ENCODE measurements at places on chromosomes 5 and 9.

DNA sequence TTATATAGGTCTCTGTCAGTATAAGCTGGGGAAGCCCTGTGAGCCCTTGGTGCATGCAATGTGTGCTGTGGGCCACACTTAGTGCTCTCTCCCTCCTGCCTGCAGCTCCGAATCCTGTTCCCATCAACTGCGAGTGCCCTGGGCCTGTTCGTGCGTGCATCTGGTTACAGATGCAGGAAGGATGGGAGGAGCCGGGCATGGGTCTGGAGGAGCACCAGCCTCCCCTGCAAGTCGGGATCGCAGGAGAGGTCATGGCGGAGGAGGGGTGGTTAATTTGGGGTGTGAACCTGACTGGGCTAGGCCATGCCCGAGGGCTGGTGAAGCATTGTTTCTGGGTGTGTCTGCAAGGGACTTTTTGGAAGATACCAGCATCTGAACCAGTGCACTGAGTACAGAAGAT, 274.6 kb upstream of the IRX4 start:
- DNase-seq, result no peak

DNA sequence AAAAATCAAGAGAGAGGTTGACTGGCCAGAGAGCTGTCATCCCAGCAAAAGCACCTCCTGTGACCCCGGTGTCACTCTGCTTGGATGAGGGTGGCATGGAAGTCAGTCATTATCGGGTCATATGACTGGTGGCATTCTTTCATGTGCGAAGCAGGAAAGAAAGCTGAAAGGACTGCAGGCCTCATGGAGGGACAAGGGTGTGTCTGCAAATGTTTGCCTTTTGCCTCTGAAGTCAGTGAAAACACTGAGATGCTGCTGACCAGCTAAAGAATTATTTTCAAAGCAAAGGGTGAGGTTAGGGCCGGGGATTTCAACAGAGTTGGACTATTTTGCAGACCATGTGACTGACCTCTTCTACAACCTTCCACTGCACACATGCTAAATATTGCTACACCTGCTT, 298.3 kb downstream of the CSNK1G3 start:
- DNase-seq, result no peak

- DNase-seq, result no peak
Measured at GRCh38 chr9:70772601-70773000, 348.8 kb downstream of the TRPM3 start.

GRCh38 chr5:96320797-96321196, 112.3 kb downstream of the PCSK1 start:
- DNase-seq, result no peak

- no peak for DNase-seq
Measured at GRCh38 chr5:66713998-66714397, 117.8 kb downstream of the MAST4 start.

- peak; percentile 64 for DNase-seq
Measured at GRCh38 chr5:95620870-95621838, 1.3 kb downstream of the GPR150 start.

DNA sequence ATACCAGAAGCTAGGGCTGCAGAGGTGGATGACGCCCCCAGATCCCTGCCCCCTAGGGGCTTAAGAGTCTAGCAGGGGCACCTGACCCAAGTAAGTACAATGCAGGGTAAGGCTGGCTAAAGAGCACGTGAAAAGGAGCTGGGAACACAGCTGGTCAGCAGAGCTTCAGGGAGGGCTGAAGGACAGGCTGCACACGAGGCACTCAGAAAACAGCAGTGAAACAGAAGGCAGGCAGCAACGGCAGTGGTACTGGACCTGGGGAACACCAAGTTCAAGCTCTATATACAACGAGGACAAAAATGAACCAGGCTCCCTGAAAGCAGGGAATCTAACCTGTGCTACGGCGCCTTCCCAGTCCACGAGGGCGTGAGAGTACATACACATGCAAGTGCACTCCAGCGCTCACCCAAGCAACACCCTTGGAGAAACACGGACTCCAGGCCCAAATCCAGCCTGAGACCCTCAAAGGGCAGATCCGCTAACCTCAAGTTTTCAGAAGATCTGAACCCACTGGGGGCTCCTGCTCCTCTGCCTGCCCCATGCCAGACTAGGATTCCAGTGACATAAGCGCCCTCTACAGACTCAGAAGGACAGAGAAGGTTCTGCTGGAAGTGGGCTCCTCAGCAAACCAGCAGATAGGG, 57.4 kb downstream of the PSMB7 start:
- DNase-seq, result no peak

DNA sequence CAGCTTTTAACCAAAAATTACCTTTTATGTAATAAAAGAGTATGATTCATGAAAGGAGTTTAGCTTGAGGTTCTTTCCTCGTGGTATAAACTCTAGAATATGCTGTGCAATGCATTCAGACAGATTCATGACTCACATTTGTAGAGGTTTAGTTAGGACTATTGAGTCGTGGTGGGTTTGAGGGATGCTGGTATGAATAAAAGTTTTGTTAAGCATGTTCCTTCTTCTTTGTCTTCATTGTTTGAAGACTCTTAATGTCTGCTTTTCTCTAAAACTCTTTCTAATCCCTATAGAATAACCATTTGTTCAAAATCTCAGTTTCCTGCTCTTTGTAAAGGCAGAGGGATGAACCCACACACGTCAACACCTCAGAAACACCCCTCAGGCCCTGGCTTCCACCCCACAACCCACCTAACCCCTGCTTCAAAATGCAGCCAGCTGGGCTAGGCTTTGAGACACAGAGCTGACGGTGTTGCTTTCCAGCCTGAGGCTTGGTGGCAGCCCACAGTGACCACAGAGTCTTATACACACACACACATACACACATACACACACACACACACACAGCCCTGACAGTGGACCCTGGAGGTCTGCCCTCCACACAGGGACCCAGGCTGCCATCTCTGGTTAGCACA, 69.0 kb upstream of the IRX1 start:
- DNase-seq, result no peak

DNA sequence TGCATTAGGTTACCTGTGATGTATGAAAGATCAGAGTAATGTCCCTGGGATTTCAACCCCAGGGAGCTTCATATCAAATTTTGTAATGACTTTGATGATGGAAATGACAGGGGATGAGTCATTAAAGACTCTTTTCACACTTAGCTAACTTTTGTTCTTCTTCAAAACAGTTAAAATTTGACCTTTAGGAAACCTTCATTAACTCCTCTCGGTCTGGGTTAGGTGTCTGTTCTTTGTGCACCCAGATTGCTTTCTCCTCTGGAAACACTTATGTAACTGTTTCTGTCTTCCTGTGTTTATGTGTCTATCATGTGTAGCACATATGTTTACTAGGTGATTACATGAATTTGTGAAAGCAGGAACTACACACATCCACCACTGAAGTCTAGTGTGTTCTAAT, 1.6 kb downstream of the SRFBP1 start:
- DNase-seq, result no peak

- no peak for DNase-seq
Measured at GRCh38 chr5:107576736-107577393, 93.9 kb downstream of the EFNA5 start.

GRCh38 chr9:20084125-20084524, 295.3 kb upstream of the SLC24A2 start:
- DNase-seq, result no peak

DNA sequence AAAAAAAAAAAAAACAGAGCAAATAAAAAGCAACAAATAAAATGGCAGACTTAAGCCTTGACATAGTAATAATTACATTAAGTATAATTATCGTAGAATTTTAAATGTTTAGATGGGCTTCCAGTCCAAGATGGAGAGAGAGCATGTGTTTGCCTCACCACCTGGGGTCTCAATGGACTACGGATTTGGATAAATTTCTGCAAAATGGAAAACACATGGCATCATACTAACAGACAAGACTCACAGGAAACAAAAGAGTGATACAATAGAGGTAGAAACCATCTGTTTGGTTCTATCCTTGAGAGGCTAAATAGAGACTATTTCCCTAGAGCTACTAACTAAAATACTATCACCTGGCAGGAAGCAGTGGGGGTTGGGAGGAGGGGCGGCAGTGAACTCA, 144.3 kb downstream of the MUSK start:
- no peak for DNase-seq

DNA sequence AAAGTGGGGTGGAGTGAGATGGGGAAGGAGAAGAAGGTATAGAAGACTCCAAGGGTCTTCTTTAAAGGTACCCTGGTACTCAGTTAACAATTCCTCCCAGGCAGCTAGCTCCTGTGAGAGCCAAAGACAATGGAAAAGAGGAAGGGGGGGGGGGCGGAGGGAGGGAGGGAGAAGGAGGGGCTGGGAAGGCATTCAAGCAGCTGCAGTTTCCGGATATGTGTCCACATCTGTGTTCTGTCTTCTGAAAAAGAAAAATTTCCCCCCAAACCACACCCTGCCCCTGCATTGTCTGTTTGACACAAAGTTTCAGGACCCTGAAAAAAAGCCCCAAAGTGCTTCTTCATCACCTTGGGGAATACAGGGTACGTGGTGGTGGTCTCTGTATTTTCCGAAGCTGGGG, 11.1 kb downstream of the SPRY4 start:
- DNase-seq, result no peak

DNA sequence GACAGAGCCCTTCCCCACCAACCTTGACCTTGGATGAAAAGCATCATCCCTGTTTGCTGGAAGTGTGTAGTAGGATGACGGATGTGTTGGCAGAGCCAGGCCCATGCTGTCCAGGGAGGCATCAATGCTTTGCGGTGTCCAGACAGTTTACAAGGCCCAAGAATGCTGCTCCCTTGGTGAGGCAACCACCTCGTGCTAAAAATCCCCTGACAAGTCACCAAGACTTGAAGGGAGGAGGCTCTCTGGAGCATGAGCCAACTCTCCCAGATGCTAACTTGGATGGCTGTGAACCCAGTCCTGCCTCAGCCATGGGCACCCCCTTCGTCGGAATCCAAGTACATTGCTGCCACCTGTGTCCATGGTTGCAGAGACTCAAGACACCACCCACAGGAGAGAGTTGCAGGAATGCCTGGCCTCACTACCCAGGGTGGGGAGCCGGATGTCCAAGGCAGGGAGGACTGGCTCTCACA, 9.5 kb upstream of the NKD2 start:
- DNase-seq, result no peak

GRCh38 chr9:121240472-121241135, 27.4 kb upstream of the GSN start:
- no peak for DNase-seq

DNA sequence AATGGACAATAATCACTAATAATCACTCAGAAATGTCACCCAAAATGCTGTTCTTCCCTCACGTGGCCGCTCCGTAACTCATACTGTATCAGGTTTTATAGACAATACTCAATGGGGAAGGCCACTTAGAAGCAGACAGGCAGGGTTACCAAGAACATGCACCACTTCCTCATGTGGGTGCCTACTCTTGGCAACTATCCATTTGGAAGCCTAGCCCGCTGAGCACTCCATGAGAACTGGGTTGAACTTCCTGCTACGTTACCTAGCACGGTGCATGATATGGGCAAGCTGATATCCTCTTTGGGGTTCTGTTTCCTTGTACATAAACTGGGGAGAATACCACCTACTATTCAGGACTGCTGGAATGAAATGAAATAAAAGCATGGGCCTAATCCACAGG, 14.3 kb downstream of the DAP start:
- DNase-seq, result peak; percentile 87

- DNase-seq, result peak; percentile 33
Measured at GRCh38 chr5:32027717-32028458, 146.2 kb downstream of the GOLPH3 start.

DNA sequence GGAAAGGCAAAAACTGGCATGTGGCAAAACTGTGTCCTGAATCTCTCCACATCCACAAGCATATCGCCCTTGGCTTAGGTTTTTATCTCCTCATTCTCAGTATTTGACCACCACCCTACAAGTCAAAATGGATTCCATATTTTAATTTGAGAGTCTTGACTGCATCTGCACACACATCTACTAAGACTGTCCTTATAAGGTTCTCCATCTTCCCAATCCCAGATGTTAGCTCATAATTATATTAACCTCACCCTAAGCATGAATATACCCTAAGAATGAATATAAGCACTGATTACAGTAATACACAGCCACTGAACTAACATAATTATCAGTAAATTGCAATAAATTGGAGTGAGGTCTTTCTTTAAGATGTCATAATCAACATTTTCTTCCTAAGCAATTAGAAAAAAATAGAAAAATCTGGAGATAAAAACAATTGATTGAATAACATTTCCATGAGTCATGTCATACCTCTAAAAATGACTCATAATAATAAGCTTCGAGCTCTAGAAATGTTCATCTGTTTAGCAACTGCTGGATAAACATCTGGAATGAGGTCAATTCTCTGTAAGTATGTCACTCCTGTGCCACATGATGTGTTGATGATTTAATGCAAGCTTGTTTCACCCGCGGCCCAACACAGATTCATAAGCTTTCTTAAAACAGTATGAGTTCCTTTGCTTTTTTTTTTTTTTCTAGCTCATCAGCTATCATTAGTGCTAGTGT, 39.9 kb upstream of the PAM start:
- no peak for DNase-seq

DNA sequence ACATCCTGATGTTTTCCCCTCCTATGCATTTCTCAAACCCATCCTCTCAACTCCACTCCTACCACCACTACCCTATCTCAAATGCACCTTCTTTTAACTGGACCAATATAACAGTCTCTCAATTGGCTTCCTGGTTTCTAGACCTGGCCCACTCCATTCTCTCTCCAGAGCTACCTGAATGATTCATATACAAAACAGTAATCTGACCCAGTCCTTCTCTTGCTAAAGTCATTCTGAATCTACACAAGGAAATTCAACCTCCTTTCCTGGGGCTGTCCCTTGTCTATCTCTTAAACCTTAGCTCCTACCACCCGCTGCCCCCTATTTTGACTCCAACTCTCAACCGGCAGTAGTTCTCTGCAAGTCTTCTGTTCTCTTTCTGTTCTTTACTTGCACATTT, 97.2 kb downstream of the PCSK1 start:
- no peak for DNase-seq

GRCh38 chr5:151719228-151720000, 32.7 kb upstream of the SPARC start:
- DNase-seq, result no peak

GRCh38 chr5:4866131-4866659, 273.9 kb upstream of the ADAMTS16 start:
- no peak for DNase-seq

DNA sequence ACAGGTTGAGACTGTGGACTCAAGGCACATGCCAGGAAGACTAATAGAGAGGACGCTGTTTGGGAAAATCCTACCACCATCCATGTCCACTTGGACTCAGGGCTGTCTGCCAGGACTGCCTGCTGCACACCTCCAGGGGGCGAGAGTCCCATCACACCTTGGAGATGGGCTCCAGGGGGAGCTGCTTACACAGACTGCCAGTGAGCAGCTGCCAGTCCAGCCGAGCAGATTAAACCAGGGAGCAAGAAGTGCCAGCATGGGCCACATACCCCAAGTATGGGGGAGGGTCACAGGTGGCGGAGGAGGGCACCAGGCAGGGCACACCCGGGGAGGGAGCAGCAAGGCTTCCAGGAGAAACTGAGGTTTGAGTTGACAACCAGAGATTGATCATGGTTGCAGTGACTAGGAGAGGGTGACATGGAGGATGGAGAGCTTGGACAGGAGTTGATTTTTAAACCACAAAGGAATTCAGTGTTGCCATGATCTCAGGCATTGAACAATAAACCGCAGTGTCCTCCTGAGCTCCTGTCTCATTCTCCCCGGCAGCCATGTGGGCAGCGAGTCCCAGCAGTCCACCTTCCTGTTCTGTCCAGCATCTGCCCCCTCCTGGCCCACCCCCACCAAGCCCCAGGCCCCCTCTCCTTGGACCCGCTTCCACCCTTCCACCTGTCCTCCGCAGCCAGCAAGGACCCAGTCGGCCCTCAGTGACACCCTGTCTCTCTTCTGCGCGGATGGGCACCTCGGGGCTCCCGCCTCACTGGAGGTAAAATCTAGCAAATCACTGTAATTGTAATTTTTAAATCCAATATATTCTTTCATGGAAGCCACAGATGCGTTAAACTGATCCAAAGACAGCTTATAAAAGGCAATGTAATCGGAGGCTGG, 3.1 kb upstream of the VAV2 start:
- DNase-seq, result no peak
